ENCODE measurements at places on chromosomes 16 and 17. TPM values are rescaled to one million over a fixed set of nuclear protein-coding genes. Genes with fewer than 3 reads are reported as not detected.

DNA sequence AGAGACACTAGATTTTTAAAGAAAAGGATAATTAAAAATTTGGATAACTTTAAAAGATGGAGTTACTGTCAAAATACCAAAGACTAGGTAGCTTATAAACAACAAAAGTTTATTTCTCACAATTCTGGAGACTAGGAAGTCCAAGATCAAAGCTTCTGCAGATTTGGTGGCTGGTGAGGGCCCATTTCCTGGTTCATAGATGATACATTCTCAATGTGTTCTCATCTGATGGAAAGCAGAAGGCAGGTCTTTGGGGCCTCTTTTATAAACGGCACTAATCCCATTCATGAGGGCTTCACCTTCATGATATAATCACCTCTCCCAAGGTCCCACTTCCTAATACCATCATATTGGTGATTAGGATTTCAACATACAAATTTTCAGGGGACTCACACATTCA lies 33.7 kb downstream of the NLK start:
- no peak for DNase-seq

DNA sequence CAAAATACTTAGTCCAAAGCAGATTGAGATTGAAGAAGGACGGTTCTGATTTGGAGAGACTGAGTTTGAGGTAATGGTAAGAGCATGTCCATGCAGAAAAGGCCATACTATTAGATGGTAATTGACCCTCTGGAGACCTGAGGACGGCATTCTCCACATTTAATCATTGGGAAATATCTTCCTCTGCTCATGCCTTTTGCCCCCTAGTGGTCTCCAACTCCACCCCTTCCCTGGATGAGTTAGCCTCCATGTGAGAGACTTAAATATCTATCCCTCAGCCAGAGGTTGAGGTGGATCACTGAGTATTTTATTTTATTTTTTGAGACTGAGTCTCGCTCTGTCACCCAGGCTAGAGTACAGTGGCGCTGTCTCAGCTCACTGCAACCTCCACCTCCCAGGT lies 10.4 kb upstream of the OR3A1 start:
- no peak for DNase-seq

DNA sequence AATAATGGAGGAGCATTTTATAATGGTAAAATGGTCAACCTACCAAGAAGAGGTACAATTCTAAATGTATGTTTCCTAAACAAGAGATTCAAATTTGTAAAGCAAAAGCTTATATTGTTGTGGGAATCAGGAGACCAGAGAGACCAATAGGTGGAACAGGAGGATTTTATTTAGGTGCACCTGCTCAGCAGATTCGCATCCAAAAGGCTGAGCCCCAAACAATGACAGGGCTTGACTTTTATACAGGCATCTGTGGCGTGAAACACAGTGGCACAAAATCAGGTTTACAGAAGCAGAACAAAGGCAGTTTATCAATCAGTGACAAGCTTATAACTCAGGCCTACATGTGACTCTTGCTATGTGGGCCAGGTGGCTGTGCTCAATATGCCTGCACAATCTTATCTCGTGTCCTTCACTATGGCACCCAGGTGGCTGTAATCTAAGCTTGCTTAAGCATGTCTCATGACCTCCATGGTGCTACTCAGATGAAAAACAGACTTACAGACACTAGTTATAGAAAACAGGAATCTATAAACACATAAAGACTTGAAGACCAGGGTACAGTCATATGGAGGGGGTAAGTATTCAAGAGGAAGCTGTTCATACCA lies 780.2 kb upstream of the CA10 start:
- no peak for DNase-seq

GRCh38 chr16:68612996-68613395 lies 32.1 kb upstream of the CDH3 start:
- no peak for DNase-seq

DNA sequence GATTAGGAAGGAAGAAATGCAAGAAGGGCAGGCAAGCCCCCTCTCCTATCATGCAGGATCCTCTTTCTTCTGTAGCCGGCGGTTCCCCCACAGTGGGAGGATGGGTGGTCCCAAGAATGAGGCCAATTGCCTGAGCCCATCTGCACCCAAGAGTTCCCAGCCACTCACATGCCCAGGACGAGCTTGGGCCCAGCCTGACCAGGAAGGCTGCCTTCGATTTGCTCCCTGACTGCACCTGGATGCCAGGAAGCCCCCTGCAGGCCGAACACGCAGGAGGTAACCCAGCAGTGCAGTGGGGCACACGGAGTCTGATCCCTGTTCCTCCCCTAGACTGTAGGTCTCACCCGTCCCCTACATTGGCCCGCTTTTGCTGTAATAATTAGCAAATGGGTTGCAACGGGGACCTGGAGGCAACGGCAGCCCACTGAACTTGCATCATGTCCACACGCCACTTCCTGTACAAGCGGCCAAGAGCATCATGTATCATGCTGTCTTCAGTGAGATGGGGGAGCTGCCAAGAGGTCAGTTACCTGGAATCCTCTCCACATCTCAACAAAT lies 67.5 kb downstream of the AMFR start:
- DNase-seq: peak; percentile 34

DNA sequence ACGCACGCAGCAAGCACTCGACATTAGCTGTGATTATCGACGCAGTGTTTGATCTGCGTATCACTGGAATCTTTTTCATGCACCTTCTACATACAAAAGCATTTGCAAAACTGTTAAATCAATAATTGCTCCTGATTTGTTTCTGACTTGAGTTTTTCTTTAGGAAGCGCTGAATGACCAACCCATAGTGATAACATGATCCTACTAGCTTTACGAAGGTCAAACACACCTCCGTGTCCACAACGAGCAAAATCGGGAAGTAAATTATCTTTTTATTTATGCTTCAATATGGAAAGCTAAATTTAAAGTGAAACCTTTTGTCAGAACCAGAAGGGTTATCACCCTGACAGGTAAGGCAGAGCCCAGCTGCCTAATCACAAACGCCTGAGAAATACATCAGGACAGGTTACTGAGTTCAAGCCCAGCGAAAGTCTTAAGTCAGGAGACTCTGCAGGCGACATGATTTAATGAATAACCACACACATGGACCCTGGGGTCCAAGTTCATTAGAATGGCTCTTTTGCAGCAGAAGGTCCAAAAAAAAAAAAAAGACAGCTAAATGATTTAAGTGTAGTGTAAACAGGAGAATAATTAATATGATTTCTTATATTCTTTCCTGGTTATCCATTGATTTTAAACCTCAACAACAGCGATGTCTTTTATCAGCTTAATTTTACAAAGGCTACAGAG lies 104.2 kb downstream of the ADCY9 start:
- no peak for DNase-seq

DNA sequence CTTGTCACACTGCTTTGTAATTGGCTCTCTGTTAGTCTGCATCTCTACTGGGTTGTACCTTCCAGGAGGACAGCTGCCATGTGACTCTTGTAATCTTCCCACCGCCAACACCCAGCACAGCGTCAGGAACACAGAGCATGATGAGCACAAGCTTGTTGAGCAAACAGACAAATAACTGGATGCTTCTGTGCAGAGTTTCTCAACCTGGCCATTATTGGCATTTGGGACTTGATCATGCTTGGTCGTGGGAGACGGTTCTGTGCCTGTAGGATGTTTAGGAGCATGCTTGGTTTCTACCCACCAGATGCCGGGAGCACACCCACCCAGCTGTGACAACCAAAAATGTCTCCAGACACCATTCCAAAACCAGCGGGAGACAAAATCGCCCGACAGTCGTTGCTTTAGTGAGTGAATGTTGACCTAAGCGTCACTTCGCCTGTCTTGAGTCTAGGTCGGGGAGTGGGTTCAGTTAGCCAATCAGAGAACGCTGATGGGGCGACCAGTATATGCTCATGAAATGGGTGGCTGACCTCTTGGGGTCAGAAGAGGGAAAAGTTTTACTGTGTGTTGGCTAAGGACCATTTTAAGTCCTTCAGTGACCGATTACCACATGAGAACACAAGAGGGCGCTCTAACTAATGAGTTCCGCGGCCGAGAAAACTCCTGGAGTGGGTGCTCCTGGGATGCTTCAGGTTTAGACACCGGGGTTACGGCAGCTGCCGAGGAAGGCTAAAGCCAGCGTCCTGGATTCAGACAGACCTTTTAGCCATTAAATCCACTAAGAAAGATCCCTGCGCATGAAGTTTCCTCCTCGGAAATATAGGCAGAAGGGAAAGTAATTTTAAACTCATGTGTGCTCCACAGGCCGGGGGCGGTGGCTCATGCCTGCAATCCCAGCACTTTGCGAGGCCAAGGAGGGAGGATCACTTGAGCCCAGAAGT lies 57.8 kb upstream of the TEX2 start:
- no peak for DNase-seq

DNA sequence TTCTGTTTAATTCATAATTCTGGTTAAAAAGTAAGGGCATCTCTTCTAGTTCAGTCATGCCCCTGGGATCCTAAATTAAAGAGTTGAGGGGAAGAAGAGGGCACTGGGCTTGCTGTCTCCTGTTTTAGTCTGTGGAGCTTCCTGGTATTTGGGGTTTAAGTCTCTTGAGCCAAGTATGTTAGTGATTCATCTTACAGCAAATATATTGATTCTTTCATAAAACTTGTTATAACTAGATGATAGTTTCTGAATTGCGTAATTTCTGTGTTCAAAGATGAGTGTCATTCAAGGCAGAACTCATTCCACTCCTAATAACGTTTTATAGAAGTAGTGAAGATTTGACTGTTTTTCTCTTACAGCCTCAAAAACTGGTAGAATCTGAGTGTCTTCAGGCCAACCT lies 1.7 kb downstream of the TXNDC17 start:
- DNase-seq: no peak

- DNase-seq: no peak
Observed at GRCh38 chr17:64057701-64058263, 37.3 kb upstream of the ICAM2 start.

GRCh38 chr17:59487161-59487873 lies 78.1 kb upstream of the DHX40 start:
- no peak for DNase-seq

- peak; percentile 68 for DNase-seq
Observed at GRCh38 chr16:87140211-87141200, 176.7 kb downstream of the C16orf95 start.

SDR42E1 gene
- 0.20 TPM for polyA plus RNA-seq

JPH3 gene
- polyA plus RNA-seq: not detected

CMTM2 gene
- not detected for polyA plus RNA-seq

CLEC18C gene
- 0.88 TPM for polyA plus RNA-seq

SNX20 gene
- polyA plus RNA-seq: 0.41 TPM

DHX8 gene
- 24.0 TPM for polyA plus RNA-seq

JUP gene
- 64.3 TPM for polyA plus RNA-seq

TMC5 gene
- polyA plus RNA-seq: 0.26 TPM

KRTAP3-1 gene
- not detected for polyA plus RNA-seq
